ENCODE measurements at places on chromosomes 3 and 15.

DNA sequence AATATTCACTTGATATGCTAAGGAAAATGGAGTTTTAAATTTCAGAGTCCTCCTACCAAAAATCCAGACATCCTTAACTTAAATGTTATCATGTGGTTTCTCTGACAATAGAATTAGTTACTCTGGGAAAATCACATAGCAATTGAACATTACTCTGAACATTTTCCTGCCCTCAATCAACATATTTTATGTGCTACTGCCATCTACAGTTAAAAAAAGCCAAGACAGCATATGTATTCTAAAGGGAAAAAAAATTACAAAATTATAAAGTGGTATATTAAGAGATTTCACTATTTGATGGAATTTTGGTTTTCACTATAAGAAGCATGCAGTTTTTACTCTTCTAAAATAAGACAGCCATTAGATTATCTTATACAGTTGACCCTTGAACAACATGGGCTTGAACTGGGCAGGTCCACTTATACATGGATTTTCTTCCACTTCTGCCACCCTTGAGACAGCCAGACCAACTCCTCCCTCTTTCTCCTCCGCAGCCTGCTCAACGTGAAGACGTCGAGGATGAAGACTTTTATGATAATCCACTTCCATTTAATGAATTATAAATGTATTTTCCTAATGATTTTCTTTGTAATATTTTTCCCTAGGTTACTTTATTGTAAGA, 122.3 kb downstream of the ATP1B3 start:
- DNase-seq, result no peak

- no peak for DNase-seq
Observed at GRCh38 chr15:70533931-70534742, 229.2 kb downstream of the UACA start.

DNA sequence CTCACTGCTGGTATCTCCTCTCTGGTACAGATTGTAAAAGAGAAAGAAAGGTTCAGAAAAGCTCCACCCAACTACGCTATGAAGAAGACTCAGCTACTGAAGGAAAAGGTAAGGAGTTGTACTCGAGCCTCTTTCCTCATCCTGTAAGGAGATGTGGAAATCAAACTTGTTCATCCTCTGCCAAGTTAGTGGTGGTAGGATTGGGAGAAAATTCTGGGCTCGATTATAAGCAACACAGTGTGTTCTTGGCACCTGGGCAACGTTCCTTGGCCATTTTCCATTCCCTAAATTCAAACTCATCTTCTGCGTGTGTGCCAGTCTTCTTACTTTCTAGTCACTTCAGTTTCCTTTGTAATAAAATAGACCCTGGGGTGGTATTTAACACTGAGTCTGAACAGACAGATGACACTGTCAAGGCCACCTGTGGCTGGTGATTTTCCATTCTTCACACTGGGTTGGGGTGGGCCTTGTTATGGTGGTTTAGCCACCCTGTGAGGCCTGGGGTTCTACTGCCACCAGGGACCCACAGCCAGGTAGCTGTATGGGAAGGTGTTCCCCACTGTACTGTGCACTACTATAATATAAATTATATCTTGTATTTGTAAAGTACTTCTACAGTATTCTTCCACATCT, 17.1 kb upstream of the ITPKA start:
- DNase-seq, result no peak

DNA sequence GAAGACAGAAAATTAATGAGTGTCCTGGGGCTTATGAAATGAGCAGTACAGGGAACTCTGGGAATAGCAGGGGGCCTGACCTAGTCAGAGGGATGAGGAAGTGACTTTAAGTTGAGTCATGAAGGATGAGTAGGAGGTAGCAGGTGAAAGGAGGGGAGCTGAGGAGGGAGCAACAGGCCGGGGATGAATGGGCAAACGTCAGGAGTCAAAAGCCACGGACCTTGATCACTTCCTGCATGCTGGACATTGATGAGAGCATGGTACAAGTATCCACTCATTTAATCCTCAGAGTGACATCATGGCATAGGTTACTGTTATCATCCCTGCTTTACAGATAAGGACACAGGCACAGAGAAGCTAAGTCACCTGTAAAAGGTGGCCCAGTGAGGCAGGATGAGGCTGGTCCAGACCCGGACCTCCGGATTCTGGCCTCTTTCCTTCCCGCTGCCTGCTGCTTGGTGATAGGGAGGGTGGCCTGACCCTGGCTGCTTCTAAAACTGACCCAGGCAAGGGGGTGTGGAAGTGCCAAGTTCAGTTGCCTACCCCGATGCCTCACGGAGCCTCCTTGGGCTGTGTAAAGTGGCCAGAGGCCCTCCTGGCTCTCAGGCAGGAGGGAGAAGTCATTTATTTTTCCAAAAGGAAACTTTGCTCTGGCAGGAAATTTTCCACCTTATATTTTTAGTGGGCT, 7.6 kb downstream of the CORO2B start:
- DNase-seq, result no peak

- DNase-seq, result peak; percentile 91
Observed at GRCh38 chr3:101724329-101725193, at the start of gene CEP97. TSS of gene CEP97 (plus strand) at chr3:101724614. CDS start at chr3:101724677, 63 bp downstream.

- no peak for DNase-seq
Observed at GRCh38 chr15:68639926-68640600, 61.3 kb downstream of the CORO2B start.

GRCh38 chr15:47756872-47757271, 39.6 kb downstream of the SEMA6D start:
- DNase-seq, result peak; percentile 32
